ENCODE measurements at places on chromosomes 7 and 10. TPM values are rescaled to one million over a fixed set of nuclear protein-coding genes. Genes with fewer than 3 reads are reported as not detected.
A peak's percentile ranks its signal among the peaks of the same experiment; 100 is the strongest.

- no peak overlapping the region for H3K27ac ChIP-seq
- peak; percentile 12 for DNase-seq
- H3K4me3 ChIP-seq = no peak overlapping the region
- no peaks in the 10 kb centered on the region for H3K27me3 ChIP-seq
- H3K4me1 ChIP-seq = no peaks in the 10 kb centered on the region
Observed at GRCh38 chr7:3200504-3200903, 100.5 kb upstream of the SDK1 start.

ERLIN1 gene
- 64.5 TPM for total RNA-seq

- H3K4me1 ChIP-seq = no peaks in the 10 kb centered on the region
- no peaks in the 10 kb centered on the region for H3K36me3 ChIP-seq
- no peaks in the 10 kb centered on the region for H3K27me3 ChIP-seq
- no peak overlapping the region for H3K4me3 ChIP-seq
- H3K27ac ChIP-seq = no peak overlapping the region
- DNase-seq = no peak
Observed at GRCh38 chr10:60031664-60032063, 125.3 kb upstream of the CCDC6 start.

DNA sequence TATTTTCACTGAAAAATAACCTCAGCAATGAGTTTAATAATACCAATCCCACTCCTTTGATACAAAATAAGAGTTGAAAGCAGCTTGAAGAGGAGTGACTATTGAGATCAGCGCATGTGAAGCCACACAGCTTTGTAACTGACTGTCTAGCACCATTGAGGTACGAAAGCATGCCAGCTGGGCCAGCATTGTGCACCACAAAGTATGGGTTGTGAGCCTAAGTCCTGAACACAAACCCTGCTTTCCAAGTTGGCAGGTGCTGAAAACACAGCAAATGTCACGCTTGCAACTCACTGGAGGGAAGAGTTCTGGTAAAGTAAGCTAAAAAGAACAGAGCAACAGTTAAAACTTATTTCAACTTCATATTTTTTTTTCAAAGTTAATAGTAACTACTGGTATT lies 4.0 kb upstream of the FAM53B start:
- H3K27me3 ChIP-seq = no peaks in the 10 kb centered on the region
- H3K4me3 ChIP-seq = no peak overlapping the region
- peaks cover 4% of the 10 kb centered on the region for H3K36me3 ChIP-seq
- no peak overlapping the region for H3K27ac ChIP-seq
- DNase-seq = no peak

DNA sequence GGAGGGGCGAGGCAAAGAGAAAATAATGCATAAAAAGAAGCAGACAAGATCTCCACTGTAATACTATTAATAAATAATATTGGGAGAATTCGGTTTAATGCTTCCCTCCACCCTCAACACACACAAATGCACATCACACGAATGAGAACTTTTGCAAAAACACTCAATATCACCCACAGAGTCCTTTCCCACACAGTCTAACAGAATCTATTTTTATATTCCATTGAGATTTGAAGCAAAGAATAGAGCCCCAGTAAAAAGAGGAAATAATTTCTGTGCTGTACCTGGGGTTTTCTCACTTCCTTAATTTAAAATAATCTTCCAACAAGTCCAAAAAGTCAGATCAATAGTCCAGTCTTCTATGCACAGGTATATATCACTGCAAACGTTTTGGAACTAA lies 17.0 kb downstream of the PIK3AP1 start:
- no peaks in the 10 kb centered on the region for H3K36me3 ChIP-seq
- H3K27ac ChIP-seq = no peak overlapping the region
- no peaks in the 10 kb centered on the region for H3K27me3 ChIP-seq
- H3K4me1 ChIP-seq = no peaks in the 10 kb centered on the region
- no peak for DNase-seq
- H3K4me3 ChIP-seq = no peak overlapping the region

Measured in HCT116 (cell line).